ENCODE measurements at places on chromosomes 12 and 14. TPM values are rescaled to one million over a fixed set of nuclear protein-coding genes. Genes with fewer than 3 reads are reported as not detected.

- no peak for DNase-seq
Observed at GRCh38 chr12:123655420-123655819, 15.5 kb upstream of the TCTN2 start.

DNA sequence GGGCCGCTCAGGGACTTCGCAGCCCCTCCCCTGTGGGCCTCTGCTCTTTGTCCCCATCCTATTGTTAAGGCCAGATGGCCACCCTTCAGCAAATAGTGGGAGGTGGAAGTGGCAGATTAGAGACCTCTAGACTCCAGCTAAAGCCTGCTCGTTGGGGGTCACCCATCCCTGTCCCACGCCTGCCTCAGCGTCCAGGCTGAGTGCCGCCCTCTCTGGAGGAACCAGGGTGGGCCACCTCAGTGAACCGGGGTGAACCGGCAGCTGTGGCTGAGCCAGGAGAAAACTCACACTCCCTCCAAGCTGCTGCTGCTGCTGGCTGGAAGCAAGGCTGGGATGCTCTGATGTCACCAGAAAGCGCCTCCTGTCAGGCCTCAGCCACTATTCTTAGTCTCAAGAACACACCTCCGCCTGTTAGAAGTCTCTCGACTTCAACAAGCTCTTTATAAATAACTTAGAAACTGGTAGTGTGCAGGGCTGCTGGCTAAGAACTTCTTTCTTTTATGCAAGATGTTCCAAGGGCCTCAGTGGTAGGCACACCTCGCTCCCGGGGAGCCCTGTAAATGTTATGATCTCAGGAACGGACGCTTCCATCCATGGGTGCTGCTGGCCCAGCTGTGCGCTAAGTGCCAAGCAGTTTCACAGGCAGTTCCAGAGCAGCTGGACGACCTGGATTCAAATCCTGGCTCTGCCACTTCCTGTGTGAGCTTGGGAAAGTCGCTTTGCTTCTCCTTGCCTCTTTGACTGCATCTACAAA lies 19.8 kb upstream of the TESC start:
- DNase-seq = no peak

DNA sequence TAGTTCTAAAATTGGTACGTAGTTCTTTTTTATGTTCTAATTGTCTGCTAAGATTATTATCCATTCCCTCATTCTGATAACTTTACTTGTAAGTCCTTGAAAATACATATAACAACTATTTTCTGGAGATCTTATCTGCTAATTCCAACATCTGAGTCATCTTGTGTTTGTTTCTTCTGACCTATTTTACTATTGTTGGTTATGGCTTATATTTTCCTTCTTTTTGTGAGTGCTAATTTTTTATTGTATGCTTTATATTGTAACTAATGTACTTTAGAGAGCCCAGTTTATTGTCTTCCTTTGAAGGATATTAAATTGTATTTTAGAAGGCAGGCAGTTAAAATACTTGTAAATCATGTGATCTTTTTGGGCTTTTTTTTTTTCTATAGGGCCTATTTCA lies 149.3 kb upstream of the LRFN5 start:
- DNase-seq = no peak

DNA sequence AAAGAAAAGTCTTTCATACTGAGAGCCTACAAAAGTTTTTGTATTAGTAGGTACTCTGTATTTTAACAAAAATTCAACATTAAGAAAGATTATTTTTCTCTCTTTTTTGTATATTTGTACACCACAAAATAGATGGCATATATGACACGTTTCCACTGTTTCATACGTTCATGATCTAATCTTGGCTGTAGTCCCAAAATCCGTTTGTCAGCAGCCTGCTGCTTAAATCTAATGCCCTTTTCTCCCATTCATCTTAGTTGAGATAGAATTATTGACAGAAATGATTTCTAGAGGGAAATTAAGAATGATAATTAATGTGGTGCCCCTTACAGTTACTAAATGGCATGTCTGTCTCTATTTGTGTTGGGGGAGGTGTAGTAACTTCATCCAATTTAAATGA lies 140.7 kb upstream of the NOVA1 start:
- DNase-seq = no peak

The SLC2A13 gene
- total RNA-seq = 9.8 TPM

The SLC24A4 gene
- 0.09 TPM for total RNA-seq

The ADAM20 gene
- 0.72 TPM for total RNA-seq

The ZBTB25 gene
- 8.1 TPM for total RNA-seq

Measured in pancreas (tissue), 10 donors.